ENCODE measurements at places on chromosomes 1 and 21.

- DNase-seq: no peak
Measured at GRCh38 chr1:6345460-6345859, 48.1 kb downstream of the ACOT7 start.

GRCh38 chr1:224223819-224224714, 41.0 kb downstream of the DEGS1 start:
- no peak for DNase-seq

DNA sequence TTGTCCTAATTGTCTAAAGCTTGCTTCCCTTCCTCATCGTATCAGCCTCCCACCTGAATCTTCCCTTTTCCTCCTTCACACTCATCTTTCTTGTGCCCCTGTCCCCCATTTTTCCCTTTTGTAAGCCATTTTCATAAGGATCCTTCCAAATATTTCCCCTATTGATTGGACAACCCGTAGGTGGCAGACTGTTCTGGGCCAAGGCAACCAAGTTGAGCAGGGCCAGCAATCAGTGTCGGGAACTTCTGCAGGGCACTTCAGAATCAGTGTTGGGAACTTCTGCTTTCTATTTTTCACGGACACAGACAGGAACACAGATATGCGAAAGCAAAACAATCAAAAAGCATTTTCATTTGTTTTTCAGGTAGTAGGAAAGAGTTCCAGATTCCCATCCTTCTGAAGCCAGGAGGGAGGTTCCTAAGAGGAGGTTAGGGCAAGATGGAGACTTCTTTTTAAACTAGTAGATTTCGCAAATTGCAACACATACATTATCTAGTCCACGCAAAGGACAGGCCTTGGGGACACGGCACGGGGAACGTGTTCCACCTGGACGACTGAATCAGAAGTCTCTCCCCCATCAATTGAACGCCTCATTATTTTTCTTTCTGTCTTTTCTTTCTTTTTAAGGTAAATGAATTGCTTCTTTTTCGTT, 691 bp upstream of the MPZL1 start:
- DNase-seq: no peak

GRCh38 chr1:188194916-188195315, 1366.2 kb downstream of the PLA2G4A start:
- DNase-seq: no peak

GRCh38 chr1:237219751-237220642, 178.0 kb downstream of the RYR2 start:
- no peak for DNase-seq

All from stimulated activated CD8-positive, alpha-beta memory T cell treated with anti-CD3 and anti-CD28 coated beads, Interleukin-12 subunit alpha, Interleukin-12 subunit beta, amount 100 ng/mL, for 4 hours (primary cell).